ENCODE measurements at places on chromosomes 3 and 15. TPM values are rescaled to one million over a fixed set of nuclear protein-coding genes. Genes with fewer than 3 reads are reported as not detected.

CEP152 gene
- 5.6 TPM for total RNA-seq

CCDC80 gene
- 1,947 TPM for total RNA-seq

CPNE9 gene
- not detected for total RNA-seq

DNA sequence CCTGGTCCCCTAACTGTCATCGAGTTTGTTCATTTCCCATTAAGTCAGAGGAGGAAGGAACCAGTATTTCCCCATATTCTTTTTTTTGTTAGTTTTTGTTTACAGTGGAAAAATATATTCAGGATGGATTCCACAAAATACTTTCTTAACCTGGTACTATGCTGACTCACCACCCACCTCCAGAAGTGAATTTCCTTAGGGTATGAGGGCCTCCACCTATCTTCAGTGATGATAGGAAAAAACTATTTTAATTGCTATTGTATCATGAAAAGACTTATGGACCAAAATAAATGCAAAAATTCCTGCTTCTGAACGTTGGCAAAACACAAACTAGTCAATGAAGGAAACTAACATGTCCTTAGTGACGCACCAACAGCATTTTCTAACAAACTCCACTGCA is 64.2 kb upstream of the FOXP1 start:
- DNase-seq, result no peak

- no peak for DNase-seq
Observed at GRCh38 chr15:44798826-44799225, 62.5 kb downstream of the TRIM69 start.

- no peak for DNase-seq
Observed at GRCh38 chr3:2810723-2811122, 299.5 kb downstream of the IL5RA start.

DNA sequence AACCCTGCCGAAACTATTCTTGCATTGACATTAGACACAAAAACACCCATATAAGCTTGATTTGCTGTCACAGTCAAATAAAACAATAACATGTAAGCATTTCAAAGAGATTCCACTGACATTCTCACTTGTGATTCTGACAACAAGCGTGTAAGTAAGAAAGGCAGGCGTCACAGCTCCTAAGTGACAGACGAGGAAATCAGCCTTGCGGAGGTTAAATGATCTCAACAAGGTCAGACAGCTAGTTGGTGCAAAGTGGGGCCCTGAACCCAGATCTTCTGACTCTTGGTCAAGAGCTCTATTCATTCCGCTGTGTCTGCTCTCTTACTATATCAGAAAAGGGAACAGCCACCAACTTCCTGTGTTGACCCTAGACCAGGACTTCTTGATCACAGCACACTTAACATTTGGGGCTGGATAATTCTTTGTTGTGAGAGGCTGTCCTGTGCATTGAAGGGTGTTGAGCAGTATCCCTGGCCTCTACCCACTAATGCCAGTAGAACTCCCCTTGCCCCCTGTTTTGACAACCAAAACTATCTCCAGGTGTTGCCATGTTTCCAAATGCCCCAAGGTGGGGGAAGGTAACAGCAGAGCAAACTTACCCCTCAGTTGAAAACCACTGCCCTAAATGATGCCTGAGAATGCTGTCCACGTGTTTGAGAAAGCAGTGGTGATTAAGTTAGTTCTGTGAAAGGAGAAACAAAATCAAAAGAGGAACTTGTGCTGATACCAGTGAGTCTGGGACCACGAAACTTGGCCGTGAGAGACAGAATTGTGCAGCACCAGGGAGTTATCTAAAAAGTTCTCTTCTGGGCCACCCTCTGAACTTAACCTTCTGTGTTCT is 86.1 kb downstream of the LIPC start:
- no peak for DNase-seq

IL20RB gene
- not detected for total RNA-seq

NDN gene
- 27.8 TPM for total RNA-seq

DNA sequence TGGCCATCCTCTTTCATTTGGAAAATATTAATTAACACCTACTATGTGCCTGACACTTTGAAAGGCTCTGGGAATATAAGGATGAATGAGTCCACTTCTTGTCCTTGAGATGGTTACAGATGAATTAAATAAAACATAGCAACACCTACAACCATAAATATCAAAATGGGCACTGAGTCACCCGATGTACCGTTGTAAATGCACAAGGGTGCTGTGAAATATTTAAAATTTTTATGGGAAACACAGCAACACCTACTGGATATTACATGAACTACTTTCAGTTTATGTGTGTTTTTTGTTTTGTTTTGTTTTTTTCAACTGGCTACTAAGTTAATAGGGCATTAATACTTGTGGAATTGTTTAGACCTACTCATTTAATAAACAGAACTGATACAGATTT is 239.0 kb upstream of the NAALADL2 start:
- no peak for DNase-seq

All from osteocyte (in vitro differentiated cells).